ENCODE measurements at places on chromosomes 16 and 17.

DNA sequence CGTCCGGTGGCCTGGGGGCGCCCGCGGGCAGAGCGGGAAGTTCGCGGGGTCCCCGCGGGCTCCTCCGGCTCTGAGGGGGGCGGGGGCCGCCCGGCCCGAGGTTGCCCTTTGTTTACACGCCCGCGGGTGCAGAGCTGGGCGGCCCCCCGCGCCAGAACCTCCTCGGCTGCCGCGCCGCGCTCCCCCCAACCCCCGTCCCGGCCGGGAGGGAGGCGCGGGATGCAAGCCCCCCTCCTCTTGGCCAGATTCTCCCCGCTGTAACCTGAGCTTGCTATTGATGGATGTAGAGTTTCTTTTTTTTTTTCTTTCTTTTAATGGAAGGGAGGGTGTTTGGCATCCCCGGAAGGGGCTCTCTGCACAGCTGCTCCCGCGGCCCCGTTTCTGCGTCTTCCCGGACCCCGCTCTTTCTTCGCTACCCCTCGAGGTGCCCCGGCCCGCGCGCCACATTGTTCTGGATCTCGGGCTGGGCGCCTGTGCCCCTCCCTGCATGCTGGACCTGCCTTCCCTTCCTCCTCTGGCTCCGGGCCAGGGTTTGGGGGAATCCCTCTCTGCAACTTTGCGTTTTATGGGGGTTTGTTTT, 646 bp downstream of the CBX2 start:
- DNase-seq, result peak; percentile 17

DNA sequence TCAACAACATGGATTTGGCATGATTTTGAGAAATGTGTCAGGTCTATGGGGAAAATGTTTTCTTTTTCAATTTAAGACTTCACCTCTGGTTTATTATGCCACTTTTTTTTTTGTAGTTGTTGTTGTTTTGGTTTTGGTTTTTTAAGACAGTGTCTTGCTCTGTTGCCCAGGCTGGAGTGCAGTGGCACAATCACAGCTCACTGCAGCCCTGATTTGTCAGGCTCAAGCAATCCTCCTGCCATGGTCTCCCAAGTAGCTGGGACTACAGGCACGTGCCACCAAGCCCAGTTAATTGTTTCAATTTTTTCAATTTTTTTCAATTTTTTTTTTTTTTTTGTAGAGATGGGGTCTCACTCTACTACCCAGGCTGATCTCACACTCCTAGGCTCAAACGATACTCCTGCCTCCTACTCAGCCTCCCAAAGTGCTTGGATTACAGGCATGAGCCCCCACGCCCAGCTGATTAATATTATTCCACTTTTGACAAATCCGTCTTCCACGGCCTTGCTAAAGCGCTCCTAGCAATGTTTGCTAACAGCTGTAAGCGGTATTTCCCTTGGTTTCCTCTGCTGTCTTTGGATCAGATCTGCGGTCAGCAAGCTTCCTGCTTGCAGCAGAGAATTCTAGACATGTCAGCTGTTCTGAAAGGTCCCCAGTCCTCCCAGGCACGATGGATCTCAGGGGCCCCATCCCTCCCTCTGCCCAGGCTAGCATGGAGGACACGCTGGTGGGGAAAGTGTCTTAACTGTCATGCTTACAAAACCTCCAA, 7.0 kb upstream of the MILR1 start:
- peak; percentile 68 for DNase-seq

- DNase-seq, result no peak
These were observed 113.5 kb downstream of the CBLN1 start for GRCh38 chr16:49168126-49168525.

- DNase-seq, result no peak
These were observed 20.7 kb downstream of the DRC3 start for GRCh38 chr17:17993366-17993765.

GRCh38 chr17:72613806-72614292, 478.6 kb downstream of the SLC39A11 start:
- no peak for DNase-seq

DNA sequence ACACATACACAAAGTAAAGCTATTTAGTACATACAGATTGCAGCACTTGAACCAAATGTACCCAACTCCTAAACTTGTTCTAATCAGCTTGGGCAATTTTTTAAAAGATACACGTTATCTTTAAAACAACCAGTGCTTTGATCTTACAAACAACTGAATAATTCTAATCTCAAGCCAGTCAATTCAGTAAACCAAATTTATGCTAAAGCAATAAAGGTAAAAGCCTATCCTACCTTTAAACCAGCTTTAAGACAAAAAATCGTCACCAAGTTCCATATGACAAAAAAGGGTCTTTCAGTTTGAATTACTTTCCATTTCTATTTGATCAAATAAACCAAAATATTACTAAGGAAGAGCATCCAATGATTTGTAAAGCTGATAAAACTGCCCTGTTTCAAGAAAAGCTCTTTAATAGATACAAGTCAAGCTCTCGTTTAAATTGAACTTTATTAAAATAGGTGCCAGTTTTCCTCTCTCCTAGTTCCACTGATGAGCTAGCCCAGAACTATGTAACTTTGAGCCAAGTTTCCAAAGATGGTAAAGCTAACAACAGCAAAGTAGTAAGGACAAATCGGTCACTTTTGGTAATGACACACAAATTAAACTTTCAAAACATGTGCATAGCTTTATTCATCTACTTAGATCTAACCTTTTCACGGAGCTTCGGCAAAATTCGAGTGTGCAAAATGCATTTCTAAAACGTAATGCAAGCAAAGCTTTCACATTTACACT, 10.2 kb downstream of the CRYBA1 start:
- DNase-seq, result no peak

GRCh38 chr16:10976634-10977033, 32.3 kb downstream of the CLEC16A start:
- DNase-seq, result peak; percentile 58

DNA sequence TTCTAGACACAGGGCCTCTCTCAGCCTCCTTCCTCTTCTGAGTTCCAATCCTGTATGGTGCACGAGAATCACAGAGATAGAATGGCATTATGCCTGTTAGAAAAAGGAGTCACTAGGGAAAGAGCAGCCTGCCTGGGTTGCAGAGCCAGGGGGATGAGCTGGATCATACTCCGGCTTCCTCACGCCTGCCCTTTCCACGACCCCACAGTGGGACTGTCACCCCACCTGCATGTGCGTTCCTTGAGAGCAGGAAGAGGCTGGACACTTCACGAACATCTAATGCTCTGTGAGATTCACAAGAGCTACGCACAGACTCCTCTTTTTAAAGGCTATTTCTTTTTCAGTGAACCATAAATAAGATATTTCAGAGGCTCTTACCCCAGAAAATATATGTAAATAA, 54.8 kb downstream of the N4BP1 start:
- DNase-seq, result peak; percentile 16

GRCh38 chr16:27238016-27238587, 30.5 kb downstream of the NSMCE1 start:
- no peak for DNase-seq

- DNase-seq, result no peak
These were observed 126.0 kb upstream of the ERCC4 start for GRCh38 chr16:13793841-13794409.

- DNase-seq, result no peak
These were observed 42.5 kb downstream of the C16orf78 start for GRCh38 chr16:49416001-49416675.

Data from mesenchymal stem cell (in vitro differentiated cells and primary cell).